ENCODE measurements at places on chromosomes 4 and X. TPM values are rescaled to one million over a fixed set of nuclear protein-coding genes. Genes with fewer than 3 reads are reported as not detected.

CRMP1 gene
- total RNA-seq: 3.4 TPM

MUC7 gene
- total RNA-seq: not detected

HMX1 gene
- total RNA-seq: not detected

TIMM8A gene
- 5.6 TPM for total RNA-seq

HSFX2 gene
- not detected for total RNA-seq

HS3ST1 gene
- total RNA-seq: 8.1 TPM

TMEM164 gene
- total RNA-seq: 10.8 TPM

METAP1 gene
- total RNA-seq: 32.4 TPM

RS1 gene
- total RNA-seq: not detected

PABPC1L2B gene
- not detected for total RNA-seq

- H3K4me3 ChIP-seq: no peak overlapping the region
- no peak for DNase-seq
- H3K27ac ChIP-seq: no peak overlapping the region
- H3K4me1 ChIP-seq: no peaks in the 10 kb centered on the region
These were observed 14.5 kb downstream of the AFP start for GRCh38 chr4:73450398-73451004.

- DNase-seq: no peak
- H3K36me3 ChIP-seq: no peaks in the 10 kb centered on the region
- no peak overlapping the region for H3K27ac ChIP-seq
- no peaks in the 10 kb centered on the region for H3K27me3 ChIP-seq
- no peak overlapping the region for H3K4me3 ChIP-seq
- peaks cover 5% of the 10 kb centered on the region for H3K4me1 ChIP-seq
These were observed 92.8 kb upstream of the CCDC160 start for GRCh38 chrX:134144231-134144630.

- H3K27ac ChIP-seq: no peak overlapping the region
- no peak for DNase-seq
- no peak overlapping the region for H3K4me3 ChIP-seq
- no peaks in the 10 kb centered on the region for H3K4me1 ChIP-seq
- H3K36me3 ChIP-seq: no peaks in the 10 kb centered on the region
These were observed 1382.0 kb downstream of the FAM133A start for GRCh38 chrX:95055991-95056390.

DNA sequence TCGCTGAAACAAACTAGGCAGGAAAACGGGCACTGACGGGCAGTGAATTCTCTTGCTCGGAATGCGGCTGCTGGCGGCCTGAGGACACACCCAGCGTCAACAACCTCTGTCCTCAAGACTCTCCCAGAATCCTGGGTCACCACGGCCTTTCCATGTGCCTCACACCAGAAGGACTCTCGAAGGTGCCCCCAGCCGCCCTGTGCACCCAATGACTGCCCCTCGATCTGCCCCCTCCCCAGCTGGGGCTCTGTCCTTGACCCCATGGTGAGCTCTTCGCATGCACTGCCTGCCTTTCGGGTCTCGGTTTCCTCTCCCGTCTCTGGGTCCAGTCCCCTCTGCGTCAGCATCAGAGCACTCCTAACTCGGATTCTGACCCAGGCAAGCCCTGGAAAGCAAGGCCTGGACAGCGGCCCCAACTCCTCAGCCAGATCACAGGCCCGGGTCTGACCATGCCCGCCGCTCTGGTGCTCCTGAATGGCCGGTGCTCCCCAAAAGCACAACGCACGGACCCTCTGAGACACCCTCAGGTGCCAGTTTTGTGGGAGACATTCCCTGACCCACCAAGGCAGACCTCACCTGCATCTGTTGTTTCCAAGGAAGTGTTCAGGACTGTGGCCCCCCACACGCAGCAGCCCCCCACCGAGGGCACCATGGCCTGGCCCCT is 56.0 kb downstream of the ACOX3 start:
- H3K27me3 ChIP-seq: no peaks in the 10 kb centered on the region
- no peak overlapping the region for H3K4me3 ChIP-seq
- no peaks in the 10 kb centered on the region for H3K4me1 ChIP-seq
- no peak for DNase-seq
- peaks cover 46% of the 10 kb centered on the region for H3K36me3 ChIP-seq
- H3K27ac ChIP-seq: no peak overlapping the region

DNA sequence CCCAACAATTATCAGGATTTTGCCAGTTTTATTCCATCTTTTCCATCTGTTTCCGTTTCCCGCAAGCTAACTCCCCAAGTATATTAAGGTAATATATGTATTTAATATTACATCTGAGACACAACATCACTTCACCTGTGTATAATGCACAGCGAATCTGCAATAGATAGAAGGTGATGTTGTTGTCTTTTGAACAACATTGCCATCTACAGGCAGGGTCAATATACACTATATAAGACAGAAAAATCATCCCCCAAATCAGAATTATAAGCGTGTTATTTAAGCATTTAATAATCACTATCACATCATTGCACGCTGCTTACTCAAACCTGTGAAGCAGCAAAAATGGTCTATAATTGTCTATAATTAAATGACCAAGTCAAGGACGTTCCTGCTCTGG is 1115.5 kb downstream of the NLGN4X start:
- no peak for DNase-seq
- H3K36me3 ChIP-seq: no peaks in the 10 kb centered on the region
- no peak overlapping the region for H3K4me3 ChIP-seq
- H3K4me1 ChIP-seq: no peaks in the 10 kb centered on the region
- H3K27ac ChIP-seq: no peak overlapping the region

GRCh38 chrX:135596495-135596894 is 76.0 kb downstream of the INTS6L start:
- H3K4me3 ChIP-seq: no peak overlapping the region
- DNase-seq: no peak
- no peak overlapping the region for H3K27ac ChIP-seq
- H3K27me3 ChIP-seq: no peaks in the 10 kb centered on the region
- H3K4me1 ChIP-seq: no peaks in the 10 kb centered on the region

- no peak overlapping the region for H3K27ac ChIP-seq
- no peaks in the 10 kb centered on the region for H3K27me3 ChIP-seq
- no peaks in the 10 kb centered on the region for H3K36me3 ChIP-seq
- DNase-seq: no peak
- no peaks in the 10 kb centered on the region for H3K4me1 ChIP-seq
These were observed 18.7 kb upstream of the TMEM192 start for GRCh38 chr4:165131247-165131832.

DNA sequence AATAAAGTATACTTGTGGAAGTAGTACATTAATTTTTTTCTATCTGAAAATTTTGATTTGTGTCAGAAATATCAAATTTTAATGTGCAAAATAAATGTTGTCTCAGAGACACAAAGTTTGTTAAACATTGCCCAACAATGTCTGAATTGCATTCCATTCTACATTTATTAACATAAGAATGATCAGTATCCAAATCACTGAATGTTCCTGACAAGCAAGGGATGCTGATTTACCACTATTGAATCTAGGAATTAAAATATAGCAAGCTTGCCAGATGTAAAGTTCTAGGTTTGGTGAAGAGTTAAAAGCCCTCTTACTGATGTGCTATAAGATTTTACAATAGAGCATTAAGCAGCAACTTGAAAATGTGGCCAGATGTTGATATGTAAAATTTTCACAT is 489.2 kb upstream of the CTSO start:
- H3K4me3 ChIP-seq: no peak overlapping the region
- H3K27ac ChIP-seq: no peak overlapping the region
- no peaks in the 10 kb centered on the region for H3K4me1 ChIP-seq
- DNase-seq: no peak
- no peaks in the 10 kb centered on the region for H3K27me3 ChIP-seq
- H3K36me3 ChIP-seq: no peaks in the 10 kb centered on the region

DNA sequence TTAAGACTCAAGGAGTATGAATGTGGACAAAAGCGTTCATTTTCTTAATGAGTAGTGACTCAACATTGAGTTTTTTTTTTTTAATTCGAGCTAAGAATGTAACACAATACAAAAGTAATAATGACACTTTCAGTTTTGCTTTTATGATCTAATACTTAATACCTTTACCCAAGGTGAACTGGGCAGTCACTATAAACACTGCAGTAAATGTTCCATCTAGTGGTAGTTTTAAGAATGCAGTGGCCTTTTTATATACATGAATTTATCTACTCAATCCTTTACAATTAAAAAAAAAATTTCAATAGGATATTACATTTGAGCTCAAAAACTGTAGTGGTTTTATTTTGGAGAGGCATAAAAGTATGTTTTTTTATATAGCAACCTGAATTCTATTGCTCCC is 33.9 kb downstream of the PDK3 start:
- no peak overlapping the region for H3K27ac ChIP-seq
- no peak overlapping the region for H3K4me3 ChIP-seq
- DNase-seq: no peak
- no peaks in the 10 kb centered on the region for H3K36me3 ChIP-seq

GRCh38 chr4:33072298-33073089 is 2352.3 kb downstream of the PCDH7 start:
- no peaks in the 10 kb centered on the region for H3K36me3 ChIP-seq
- H3K27ac ChIP-seq: no peak overlapping the region
- no peak overlapping the region for H3K4me3 ChIP-seq
- DNase-seq: no peak

- H3K36me3 ChIP-seq: no peaks in the 10 kb centered on the region
- no peaks in the 10 kb centered on the region for H3K4me1 ChIP-seq
- no peak overlapping the region for H3K4me3 ChIP-seq
- H3K27ac ChIP-seq: no peak overlapping the region
- DNase-seq: no peak
- H3K27me3 ChIP-seq: no peaks in the 10 kb centered on the region
These were observed 7.5 kb downstream of the SMIM10 start for GRCh38 chrX:134998246-134998645.

DNA sequence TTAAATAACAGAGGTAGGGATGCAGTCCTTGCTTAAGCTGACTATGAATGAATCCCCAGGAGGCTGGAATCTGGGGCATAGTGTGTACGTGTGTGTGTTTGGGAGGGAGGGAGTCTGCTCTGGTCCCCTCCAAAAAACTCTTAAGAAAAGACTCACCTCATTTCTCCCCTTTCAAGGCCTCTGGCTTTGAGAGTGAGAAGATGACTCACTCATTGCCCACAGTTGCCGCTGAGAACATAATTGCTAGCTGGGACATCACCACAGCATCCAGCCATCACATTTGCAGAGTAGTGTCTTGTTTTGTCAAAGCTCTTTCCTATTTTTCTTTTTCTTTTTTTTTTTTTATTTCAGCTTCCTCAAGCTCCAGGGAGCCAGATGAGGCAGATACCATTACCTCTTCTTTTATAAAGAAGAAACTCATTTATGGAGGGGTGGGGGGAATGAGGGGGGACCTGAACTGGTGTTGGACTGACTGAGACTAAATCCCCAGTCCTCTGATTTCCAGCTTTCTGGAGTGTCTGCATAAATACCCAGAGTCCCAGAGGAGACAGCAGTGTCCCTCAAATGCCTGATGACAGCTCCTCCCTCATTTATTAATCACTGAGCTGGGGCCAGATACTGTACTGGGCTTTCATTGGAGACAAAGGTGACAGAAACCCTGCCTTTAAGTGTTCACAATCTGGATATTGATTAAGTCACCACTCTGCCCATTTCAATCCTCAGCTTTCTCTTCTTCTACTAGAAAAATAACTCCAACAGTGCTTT is 61.9 kb upstream of the LAS1L start:
- H3K4me1 ChIP-seq: peaks cover 28% of the 10 kb centered on the region
- H3K36me3 ChIP-seq: no peaks in the 10 kb centered on the region
- no peaks in the 10 kb centered on the region for H3K27me3 ChIP-seq
- peak overlapping the region; percentile 80 for H3K27ac ChIP-seq
- no peak overlapping the region for H3K4me3 ChIP-seq

- no peak overlapping the region for H3K4me3 ChIP-seq
- H3K36me3 ChIP-seq: no peaks in the 10 kb centered on the region
- no peak overlapping the region for H3K27ac ChIP-seq
- no peak for DNase-seq
- H3K4me1 ChIP-seq: peaks cover 17% of the 10 kb centered on the region
- no peaks in the 10 kb centered on the region for H3K27me3 ChIP-seq
These were observed 12.7 kb upstream of the CXCL8 start for GRCh38 chr4:73727685-73728084.

DNA sequence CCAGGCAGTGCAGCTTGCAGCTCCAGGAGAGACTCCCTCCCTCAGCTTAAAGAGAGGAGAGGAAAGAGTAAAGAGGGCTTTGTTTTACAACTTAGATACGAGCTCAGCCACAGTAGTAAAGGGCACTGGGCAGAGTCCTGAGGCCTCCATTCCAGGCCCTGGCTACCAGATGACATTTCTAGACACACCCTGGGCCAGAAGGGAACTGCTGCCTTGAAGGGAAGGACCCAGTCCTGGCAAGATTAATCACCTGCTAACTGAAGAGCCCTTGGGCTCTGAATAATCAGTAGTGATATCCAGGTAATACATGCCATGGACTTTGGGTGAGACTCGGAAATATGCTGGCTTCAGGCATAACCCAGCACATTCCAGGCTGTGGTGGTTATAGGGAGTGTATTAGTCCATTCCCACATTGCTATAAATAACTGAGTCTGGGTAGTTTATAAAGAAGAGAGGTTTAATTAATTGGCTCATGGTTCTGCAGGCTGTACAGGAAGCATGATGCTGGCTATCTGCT is 15.3 kb upstream of the SLC16A2 start:
- no peak for DNase-seq
- no peak overlapping the region for H3K27ac ChIP-seq
- no peak overlapping the region for H3K4me3 ChIP-seq
- no peaks in the 10 kb centered on the region for H3K4me1 ChIP-seq

DNA sequence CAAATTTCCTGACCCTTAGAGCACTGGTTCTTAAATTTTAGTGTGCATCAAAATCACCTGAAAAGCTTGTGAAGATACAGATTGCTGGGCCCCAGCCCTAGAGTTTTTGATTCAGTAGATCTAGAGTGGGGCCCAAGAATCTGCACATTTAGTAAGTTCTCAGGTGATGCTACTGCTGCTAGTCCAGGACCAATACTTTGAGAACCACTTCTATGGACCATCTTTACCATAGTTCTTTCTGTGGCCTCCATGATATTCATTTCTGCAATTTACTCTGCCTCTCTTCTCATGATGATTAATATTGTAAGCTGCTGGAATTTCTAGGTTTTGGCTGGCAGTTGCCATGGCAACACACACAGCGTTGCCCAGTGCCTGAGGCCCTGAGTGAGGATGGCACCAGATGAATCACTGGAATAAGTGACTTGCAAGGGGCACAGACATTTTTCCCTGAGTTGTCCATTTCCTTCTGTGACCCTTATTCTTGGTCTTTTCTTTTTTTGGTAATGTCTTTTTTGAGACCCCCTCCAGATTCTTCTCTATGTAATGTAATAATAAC is 83.6 kb downstream of the PPP1R2C start:
- H3K27me3 ChIP-seq: no peaks in the 10 kb centered on the region
- H3K27ac ChIP-seq: no peak overlapping the region
- H3K4me1 ChIP-seq: no peaks in the 10 kb centered on the region
- H3K36me3 ChIP-seq: no peaks in the 10 kb centered on the region
